Neuronal stem cell (in vitro differentiated cells): ENCODE measurements at places on chromosomes 7 and 10.

GRCh38 chr7:158024351-158024715 is 563.3 kb downstream of the PTPRN2 start:
- DNase-seq = no peak

GRCh38 chr10:6957851-6958250 is 377.8 kb upstream of the PRKCQ start:
- no peak for DNase-seq

- peak; percentile 8 for DNase-seq
Observed at GRCh38 chr10:63103971-63104409, 29.1 kb upstream of the NRBF2 start.

DNA sequence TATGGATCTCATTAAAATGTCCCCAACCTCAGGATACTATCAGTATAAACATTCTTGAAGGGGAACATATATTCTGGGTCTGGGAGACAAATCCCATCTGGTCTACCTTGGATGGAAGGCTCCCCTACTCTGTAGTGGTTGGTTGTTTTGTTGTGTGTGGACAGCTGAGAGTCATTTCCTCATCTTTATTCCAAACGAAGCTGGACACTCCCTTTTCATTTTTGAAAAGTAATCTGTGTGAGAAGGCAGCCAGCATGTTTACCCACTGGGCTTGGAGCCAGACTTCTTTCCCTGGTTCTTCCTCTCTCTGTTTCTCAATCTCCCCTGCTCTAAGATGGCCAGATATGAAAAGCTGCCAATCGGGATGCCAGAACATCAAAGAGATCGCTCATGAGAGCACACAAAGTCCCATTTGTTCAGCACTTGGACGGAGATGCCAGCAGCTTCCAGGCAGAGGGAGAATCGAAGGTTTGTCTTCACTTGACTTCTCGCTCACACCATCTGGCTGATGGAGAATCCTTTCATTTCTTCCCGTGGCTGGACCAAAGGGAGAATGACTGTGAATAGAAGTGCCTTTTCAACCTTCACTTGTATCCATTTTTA is 108.1 kb upstream of the AGR3 start:
- no peak for DNase-seq

- no peak for DNase-seq
Observed at GRCh38 chr10:87746911-87747310, 71.1 kb downstream of the ATAD1 start.

DNA sequence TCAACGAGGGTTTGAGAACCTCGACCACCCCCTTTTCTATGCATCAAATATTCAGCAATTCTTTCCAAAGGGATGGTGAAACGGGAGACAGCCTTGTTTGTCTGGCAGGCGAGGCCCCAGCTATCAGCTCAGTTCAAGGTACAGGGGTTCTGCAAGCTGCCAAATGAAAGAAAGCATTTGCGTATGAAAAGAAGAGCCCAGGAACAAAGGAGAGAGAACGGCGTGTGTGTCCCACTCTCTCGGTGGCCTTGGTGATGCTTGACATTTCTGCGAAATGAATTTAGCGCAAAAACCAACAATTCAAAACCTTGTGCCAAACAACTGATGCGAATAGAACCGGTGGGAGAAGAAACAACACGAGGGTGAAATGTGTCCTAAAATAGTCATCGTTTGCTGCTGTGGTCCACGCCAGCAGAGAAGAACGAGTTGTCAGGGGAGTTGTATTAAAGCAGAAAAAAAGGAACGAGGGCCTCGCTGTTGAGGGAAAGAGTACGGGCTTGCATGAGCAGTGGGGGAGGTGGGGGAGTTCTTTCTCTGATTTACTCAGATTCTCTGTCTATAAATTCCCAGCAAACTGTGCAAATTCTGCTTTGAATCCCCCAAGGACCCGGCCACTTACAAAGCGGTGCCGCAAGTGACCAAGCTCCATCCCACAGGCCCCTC is 97.7 kb downstream of the TMEM130 start:
- DNase-seq = peak; percentile 21

GRCh38 chr10:93630625-93631557 is 18.6 kb downstream of the PDE6C start:
- no peak for DNase-seq

DNA sequence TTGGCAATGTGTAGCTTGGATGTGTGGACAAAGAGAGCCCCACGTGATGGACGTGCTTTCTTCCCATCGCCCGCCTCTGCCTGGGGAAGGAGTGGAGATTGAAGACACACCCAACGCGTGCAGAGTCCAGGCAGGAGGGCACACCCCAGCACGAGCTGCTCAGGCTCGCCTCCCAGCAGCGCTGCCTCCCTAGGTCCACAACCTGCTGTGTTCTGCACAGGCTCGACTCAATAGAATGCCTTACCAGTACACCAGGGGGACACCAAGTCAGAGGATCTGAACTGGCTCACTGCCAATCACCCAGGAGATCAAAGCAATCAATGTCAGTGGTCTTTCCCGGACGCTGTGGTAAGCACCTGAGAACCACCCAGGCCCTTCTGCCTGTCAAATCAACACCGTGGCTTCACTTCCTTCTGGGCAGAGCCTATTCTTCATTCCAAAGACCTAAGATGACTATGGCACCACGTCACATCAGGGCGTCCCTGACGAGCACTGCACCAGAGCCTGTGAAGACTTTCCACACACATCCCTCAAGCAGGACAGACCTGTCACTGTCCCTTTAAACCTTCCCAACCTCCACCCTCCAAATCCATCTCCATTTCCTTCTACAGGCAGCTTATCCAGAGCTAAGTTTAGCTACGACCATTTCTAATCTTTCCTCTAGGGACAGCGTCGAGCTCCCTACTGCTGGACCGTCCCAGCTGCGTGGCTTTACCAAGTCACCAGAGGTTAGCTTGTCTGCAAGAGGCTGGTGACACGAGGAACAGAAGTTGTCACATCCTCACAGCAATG is 72.3 kb downstream of the AMZ1 start:
- peak; percentile 21 for DNase-seq

GRCh38 chr7:1794888-1795542 is 124.9 kb downstream of the ELFN1 start:
- no peak for DNase-seq

- DNase-seq = no peak
Observed at GRCh38 chr7:22195397-22196172, 161.4 kb downstream of the RAPGEF5 start.

- DNase-seq = no peak
Observed at GRCh38 chr7:5296015-5296610, 13.4 kb downstream of the SLC29A4 start.

DNA sequence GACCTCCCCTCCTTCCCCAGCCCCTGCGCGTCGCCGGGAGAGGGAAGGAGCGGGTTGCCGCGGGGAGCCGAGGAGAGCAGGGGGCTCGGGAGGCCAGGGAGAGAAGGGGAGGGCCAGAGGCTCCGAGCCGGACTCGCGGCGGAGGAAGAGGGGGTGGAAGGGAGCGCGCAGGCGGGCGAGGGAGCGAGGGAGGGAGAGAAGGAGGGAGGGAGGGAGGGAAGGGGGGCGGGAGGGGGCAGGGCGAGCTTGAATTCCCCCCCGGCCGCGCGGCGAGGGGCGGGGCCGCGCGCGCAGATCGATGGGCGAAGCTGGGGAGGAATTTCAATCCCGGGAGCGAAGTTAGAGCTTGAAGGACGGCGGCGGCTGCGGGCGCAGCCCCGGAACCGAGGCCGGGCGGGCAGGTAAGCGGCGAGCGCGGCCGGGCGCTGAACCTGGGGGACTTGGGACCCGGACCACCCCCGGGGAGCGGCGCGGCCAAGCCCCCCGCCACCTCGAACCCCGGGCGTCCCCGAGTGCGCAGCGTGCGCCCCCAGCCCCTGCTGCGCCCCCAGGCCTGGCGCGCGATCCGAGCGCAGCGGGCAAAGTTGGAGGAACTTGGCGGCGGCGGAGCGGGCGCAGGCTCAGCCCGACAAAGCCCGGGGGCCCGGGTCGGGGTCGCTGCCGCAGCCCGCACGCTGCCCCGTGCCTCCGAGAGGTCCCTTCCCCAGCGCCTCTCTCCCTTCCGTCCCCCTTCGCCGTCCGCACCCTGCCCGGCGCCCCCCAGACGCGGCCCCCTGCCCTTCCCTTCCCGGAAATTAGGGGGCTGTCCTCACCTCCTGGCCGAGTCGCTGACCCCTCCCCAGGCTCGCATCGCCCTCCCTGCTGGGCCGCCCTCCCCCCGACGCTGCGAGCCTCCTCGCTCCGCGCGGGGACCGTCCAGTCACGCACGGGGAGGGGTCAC is at the start of gene ELFN1:
ELFN1 (plus strand) TSS at position 324 of the 940 bp plus-strand sequence. CDS start 74,320 bp downstream, outside the sequence.
- peak; percentile 87 for DNase-seq

DNA sequence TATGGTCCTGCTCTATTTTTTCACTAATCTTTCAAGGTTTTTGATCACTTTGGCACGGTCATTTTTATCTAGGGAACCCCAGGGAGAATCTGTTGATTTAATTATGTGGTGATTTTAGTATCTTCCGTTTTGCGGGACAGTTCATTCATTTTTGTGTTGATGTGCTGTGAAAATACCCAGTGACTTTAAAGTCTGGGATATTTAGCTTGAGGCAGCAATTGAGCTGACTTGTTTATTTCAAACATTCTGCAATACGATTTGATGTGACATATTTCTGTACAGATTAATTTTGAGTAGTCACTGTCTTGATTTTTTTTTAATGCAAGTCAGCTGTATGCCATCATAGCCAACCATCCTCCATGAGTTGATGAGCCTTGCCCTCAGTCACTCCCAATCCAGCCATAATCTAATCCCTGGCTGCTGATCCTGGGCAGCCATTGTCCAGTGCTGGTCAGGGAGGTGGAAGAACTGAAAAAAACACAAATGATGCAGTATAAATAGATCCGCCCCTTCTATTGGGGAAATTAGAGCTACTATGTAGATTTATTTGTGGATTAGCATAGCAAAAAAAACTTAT is 183.4 kb downstream of the CCSER2 start:
- DNase-seq = no peak

GRCh38 chr7:103120362-103120761 is 28.5 kb downstream of the NAPEPLD start:
- DNase-seq = no peak

DNA sequence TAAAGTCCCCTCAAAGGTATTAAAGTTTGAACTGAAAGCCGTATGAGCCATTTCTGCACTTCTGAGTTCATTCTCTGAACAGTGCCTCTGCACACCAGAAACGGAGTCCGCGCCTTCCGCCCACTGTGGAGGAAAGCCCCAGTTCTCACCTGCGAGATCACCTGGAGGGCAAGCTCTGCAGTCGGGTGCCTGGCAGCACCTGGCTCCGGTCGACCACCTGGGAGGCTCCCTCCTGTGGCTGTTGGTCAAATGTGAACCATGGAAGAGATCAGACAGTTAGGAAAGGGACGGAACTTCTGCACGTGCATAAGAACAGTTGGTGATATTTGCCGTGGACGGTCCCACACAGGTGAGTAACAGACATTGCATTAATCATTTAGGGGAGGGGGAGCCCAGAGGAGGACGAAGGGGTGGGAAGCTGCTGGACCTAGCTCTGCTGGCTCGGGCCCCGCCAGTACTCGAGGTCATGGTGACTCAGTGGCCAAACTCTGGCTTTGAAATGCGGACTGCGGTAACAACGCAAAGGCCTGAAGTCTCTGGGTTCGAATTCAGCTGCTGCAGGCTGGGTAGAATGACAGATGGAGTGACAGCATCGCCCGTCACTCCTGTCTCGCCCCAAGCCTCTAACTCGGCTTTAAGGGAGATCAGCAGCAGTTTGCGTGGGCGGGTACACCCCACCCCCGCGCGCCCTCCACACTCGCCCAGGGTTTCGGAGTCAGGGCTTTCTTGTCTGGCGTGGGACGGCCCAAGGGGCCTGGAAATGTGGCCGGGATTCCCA is 1.7 kb upstream of the DPYSL4 start:
- no peak for DNase-seq

- no peak for DNase-seq
Observed at GRCh38 chr7:157477550-157478212, 140.9 kb downstream of the DNAJB6 start.

DNA sequence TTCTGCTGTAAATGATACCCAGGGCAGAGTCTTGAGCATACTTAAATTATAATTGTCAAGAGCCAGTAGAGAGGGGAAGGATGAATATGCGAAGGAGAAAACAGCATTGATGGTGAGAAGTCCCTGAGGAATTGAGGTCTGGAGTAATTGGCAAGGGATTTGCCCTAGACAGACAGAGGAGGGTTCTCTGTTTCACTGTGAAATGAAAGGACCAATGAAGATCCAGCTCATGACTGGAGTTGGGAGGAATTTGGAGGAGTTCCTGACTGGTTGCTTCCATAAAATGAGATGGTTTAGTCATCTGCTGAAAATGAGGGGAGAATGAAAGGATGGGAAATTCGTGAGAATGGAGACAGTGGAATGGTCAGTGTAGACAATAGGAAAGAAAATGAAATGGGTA is 6.8 kb downstream of the PRPF18 start:
- DNase-seq = no peak

DNA sequence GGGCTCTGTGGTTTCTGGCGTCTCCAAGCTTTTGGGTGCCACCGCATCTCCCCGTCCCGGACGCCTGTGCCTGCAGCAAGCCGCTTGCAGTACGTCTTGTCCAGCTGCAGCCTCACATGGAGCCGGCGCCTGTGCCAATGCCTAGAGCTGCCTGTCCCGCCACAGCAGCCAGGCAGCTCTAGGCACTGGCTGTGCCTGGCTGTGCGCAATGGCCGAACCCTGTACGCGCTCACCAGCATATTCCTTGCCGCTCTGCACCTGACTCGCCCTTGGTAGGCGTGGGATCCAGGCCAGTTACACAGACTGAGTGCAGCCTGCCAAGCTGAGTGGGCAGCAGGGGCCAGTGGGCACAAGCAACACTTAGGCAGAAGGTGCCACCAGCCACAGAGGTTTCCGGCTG is 381.2 kb upstream of the SORCS1 start:
- DNase-seq = no peak

DNA sequence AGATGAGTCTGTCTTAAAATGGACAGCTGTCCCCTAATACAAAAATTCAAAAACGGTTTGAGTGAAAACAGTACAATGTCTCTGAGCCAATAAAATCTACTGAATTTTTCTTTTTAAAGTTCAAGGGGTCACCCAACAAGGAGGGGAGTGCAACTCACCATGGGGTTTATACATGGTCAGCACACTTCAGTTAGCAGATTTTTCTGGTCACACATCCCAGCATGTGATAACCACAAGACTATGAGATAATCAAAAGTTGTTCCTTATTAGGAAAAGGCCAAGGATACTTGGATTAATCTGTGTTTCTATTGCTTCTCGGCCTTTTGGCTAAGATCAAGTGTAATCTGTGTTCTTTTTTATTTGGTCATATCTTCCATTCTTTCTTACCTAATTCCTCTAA is 31.6 kb downstream of the ABCB5 start:
- DNase-seq = no peak

GRCh38 chr10:62744136-62744535 is 60.4 kb upstream of the ADO start:
- DNase-seq = no peak

- DNase-seq = no peak
Observed at GRCh38 chr7:5629941-5630340, 151.5 kb downstream of the RNF216 start.

GRCh38 chr7:157699357-157700013 is 362.7 kb downstream of the DNAJB6 start:
- DNase-seq = no peak
